Large intestine (tissue), 12 donors: ENCODE measurements at places on chromosomes 7 and 10. TPM values are rescaled to one million over a fixed set of nuclear protein-coding genes. Genes with fewer than 3 reads are reported as not detected.
A peak's percentile ranks its signal among the peaks of the same experiment; 100 is the strongest.

DNA sequence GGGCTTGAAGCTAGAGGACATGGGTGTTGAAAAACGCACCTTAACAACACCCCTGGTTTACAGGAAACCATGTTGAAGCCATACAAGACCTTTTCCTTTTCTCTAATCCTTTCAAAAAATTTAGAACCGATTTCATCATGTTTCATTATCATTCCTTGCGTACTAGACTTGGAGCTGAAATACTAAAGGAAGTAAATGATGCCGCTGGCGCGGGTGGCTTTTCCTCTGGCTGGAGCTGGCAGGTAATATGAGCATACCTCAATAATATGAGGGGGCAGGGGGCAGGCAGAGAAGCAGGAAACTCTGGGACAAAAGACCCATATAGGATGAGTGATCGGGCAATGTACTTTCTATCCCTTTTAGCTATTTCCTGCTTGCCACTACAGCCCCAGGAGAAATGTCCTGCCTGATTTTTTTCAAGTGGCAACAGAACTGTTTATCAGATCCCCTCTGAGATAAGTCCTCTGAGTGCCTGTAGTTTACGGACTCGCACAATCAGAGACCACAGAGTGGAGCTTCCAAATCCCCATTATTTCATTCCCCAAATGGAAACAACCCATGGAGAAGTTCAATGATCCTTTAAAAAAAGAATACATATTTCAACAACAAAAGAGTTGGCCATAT, 450.1 kb downstream of the KCNMA1 start:
- DNase-seq: no peak

Gene MRLN
- 0.33 TPM for polyA plus RNA-seq

Gene MMP21
- 0.28 TPM for polyA plus RNA-seq

Gene TDRD1
- polyA plus RNA-seq: 0.22 TPM

Gene CFTR
- 53.1 TPM for polyA plus RNA-seq

GRCh38 chr10:18196806-18197550, 56.8 kb downstream of the CACNB2 start:
- peak; percentile 31 for DNase-seq

GRCh38 chr7:151724250-151724915, 152.5 kb downstream of the PRKAG2 start:
- DNase-seq: no peak

DNA sequence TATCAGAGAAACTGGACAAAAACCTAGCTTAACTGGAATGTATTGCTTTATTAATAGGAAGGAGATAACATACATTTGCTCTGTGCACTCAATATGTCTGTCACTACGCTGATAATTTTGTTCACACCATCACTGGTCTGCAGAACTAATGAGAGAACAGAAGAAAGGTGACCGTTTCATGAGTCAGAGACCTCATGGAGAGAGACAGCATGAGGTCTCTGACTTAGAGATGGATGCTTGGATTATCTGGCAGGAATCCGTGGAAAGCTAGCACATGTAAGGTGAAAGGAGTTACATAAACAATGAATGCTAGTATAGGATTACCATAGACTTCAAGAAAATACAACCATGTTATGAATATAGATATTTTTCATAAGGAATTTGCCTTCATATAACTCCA, 947.3 kb downstream of the IPMK start:
- DNase-seq: no peak

GRCh38 chr10:130221456-130222375, 85.5 kb downstream of the GLRX3 start:
- DNase-seq: no peak
